ENCODE measurements at places on chromosomes 7 and 10.

GRCh38 chr7:95527033-95527775, 41.5 kb downstream of the ASB4 start:
- DNase-seq: no peak

DNA sequence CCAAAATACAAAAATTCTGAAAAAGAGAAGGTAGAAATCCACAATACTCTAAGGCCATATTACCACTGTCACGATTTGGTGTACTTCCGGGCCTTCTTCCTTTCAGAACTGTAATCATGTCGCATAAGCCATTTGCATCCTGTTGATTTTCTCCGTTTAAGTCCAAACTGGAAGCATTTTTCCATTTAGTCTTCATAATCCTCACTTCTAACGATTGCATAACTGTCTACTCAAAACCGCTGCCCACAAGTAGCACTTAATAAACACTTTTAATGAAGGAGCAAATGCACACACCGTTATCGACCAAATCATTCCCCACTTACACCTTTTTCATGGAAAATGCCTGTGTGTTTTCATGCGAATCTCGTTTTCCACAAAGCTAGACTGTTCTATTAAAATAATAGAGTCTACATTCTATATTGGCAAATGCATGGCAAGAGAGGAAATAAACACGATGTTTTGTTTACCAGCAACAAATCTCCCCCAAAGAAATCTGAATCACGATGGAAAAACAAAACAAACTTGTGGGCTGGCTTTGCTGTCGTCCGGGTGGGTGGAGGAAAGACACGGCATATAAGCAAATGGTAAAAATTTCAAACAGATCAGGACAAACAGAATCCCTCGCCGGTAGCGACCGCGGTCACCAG, 1.0 kb downstream of the ATE1 start:
- no peak for DNase-seq

DNA sequence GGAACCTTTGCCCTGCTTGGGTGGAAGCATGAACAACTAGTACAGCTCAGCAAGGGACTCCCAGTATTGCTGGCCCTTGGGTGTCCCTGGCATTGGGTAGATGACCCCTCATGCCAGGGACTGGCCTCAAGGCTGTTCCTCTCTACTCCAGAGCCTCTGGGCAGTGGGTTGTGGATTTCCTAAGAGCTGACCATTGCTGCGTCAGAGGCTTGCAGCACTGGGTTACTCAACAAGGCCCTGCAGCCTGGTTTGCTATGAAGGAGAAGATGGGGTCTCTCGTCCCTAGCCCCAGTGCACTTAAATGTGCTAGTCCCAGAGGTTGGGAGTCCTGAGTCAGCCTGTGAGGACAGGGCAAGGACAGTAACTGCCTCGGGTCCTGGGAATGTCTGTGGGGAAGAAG, 2.5 kb downstream of the VSIR start:
- no peak for DNase-seq

DNA sequence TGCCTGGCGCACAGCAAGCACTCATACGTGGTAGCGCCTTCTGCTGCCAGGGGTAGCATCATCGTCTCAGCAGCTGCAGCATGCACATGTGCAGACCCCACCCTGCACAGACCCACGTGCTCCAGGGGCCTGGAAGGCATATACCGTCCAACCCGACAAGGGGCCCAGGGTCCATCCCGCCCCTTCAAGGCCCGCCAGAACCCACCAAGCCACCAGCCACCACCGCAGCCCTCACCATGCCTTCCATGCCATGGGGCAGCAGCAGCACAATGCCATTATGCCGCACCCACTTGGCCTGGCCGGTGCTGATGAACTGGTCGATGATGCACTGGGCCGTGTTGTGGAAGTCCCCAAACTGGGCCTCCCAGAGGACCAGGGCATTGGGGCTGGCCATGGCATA, 22.7 kb downstream of the OGDHL start:
- DNase-seq: no peak

- DNase-seq: no peak
Measured at GRCh38 chr10:86970982-86971231, 2.6 kb downstream of the ADIRF start.
